ENCODE measurements at places on chromosomes 7 and 10.

GRCh38 chr10:116926426-116926825, 77.1 kb downstream of the ENO4 start:
- DNase-seq = no peak

GRCh38 chr10:50550291-50550839, 73.4 kb downstream of the SGMS1 start:
- no peak for DNase-seq

DNA sequence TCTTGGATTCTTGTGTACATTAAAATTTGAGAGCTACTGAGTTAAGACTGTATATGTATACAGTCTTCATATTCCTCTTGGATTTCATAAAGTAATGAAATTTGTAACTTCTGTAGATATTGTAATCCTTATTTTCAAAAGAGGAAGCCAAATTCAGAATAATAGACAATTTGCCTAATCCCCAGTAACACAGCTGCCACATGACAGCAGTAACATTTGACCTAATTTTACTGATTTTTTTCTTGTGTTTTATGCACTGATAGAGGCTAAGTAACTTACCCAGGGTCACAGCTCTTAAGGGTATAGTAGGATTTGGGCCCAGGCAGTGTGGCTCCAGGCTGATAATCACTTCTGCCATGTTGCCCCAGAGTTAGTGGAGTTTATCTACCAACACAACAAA, 40.4 kb upstream of the IL6 start:
- no peak for DNase-seq

GRCh38 chr10:102779680-102780526, 36.2 kb downstream of the WBP1L start:
- DNase-seq = no peak

GRCh38 chr7:1981201-1981877, 251.4 kb downstream of the MAD1L1 start:
- no peak for DNase-seq

DNA sequence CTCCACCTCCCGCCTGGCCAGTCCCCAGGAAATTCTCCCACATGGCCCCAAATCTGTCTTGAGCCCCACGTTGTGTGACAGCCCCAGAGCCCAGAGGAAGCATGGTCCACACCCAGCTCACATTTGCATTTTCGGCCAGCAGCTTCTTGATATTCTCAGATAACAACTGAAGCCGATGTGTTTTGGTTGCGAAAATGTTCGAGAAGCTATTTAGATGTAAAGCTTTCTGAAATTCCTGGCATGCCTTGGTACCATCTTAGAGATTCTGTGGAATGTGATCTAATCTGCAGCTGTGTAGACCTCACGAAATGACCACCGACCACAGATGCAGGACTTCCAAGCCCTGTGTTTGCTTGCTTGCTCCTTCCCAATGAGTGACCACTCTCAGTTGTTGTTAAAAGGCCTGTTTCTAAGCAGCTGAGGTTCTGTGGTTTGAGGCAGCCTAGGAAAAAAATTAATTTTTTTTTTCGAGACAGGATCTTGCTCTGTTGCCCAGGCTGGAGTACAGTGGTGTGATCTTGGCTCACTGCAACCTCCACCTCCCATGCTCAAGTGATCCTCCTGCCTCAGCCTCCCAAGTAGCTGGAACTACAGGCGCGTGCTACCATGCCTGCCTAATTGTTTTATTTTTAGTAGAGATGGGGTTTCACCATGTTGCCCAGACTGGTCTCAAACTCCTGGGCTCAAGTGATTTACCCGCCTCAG, 8.8 kb downstream of the SLC4A2 start:
- DNase-seq = no peak

- no peak for DNase-seq
Observed at GRCh38 chr7:54798530-54798929, 39.5 kb upstream of the SEC61G start.

GRCh38 chr7:112302566-112302965, 96.1 kb downstream of the ZNF277 start:
- DNase-seq = no peak

DNA sequence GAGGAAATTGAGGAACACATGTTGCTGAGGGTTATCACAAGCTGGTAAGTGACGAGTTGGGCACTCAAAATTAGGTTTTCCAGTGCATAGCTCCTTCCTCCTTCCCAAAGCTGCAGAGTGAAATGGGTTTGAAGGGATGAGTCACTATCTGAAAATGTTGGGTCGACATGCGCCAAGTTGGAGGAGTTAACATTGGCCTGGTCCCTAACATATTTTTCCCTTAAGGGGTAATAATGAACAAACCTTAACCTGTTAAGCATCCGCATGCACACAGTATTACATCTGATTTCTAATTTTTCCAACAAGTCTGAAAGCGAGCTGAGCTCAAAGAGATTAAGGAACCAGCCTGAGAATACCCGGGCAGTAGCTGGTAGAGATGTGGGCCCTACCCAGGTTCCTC, 20.7 kb upstream of the TECTB start:
- DNase-seq = no peak

DNA sequence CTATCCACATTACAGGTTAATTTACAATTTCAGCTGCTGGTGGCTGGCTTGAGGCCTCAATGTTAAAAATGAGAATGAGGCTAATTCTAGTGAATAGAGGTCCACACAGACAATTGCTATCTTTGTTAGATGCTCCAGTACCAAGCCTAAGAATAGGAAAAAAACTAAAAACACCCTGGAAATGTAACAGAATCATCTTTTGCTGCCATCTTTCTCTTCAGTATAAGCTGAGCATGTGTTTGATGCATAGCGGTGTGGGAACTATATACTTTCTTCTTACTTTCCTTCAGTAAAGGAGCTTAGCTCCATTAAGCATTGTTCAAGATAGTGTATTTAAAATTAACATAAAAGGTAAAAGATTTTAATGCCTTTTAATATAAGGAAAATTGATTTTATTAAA, 5.6 kb downstream of the TMEM229A start:
- DNase-seq = no peak

DNA sequence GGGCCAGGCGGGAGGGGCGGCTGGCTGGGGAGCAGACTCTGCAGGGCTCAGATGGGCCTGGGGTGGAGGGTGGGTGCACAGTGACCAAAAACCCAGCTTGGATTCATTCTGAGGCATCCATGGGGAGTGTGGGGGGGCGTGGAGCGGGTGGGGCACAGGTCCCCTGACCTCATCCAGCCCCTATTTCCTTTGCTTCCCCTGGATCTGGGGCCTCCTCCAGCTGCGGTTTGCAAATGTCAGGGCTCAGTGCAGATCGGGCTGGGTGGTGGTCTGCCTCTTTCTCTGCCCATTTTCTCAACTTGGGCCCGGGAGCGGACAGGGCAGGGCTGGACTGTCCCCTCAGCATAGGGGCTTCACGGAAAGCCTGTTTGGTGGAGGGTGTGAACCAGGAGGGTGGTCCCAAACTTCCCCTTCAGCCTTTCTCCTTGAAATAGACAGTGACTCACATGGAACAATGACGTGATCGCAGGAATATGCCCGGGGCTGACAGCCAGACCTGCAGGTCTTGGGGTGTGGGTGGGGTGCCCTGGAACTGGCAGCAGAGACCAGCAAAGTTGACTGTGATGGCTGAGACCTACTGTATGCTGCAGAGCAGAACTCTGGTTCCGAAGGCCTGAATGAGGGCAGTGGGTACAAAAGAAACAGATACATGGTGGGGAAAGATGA, 72.9 kb upstream of the PODXL start:
- no peak for DNase-seq

- no peak for DNase-seq
Observed at GRCh38 chr7:113158756-113159155, 40.4 kb upstream of the SMIM30 start.

GRCh38 chr10:121426307-121426706, 171.9 kb downstream of the FGFR2 start:
- no peak for DNase-seq

GRCh38 chr7:6420680-6421079, 27.1 kb downstream of the DAGLB start:
- no peak for DNase-seq

DNA sequence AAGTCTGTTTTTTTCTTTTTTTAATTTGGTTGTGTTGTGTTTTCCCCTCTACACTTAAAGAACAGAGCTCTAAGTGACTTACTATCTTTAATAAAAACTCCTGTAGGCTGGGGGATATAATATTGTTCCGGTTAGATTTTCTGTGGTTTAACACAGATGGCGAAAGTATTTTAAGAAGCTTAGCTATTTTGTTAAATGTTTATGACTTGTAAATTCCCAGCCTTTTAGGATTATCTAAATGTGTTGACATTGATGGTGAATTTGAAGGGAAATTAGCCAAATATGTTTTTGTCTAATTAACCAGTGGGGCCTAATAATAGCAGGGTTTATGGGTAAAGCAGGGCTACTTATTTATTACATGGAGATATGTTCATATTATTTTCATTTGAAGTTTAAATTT, 538.5 kb downstream of the INHBA start:
- DNase-seq = no peak

DNA sequence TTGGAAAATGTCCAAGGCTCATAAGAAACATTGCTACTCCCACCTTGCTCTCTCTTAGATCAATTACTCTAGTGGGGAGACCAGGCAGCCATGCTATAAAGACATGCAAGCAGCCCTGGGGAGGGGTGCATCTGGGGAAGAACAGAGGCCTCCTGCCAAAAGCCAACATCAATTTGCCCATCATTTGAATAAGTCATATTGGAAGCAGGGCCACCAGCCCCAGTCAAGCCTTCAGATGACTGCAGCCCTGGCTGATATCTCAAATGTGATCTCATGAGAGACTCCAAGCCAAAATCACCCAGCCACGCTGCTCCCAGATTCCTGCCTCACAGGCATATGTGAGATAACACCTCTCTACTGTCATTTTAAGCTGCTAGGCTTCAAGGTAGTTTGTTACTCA, 157.5 kb upstream of the PDE1C start:
- DNase-seq = no peak

GRCh38 chr7:134747326-134747725, 32.1 kb upstream of the CALD1 start:
- DNase-seq = no peak

DNA sequence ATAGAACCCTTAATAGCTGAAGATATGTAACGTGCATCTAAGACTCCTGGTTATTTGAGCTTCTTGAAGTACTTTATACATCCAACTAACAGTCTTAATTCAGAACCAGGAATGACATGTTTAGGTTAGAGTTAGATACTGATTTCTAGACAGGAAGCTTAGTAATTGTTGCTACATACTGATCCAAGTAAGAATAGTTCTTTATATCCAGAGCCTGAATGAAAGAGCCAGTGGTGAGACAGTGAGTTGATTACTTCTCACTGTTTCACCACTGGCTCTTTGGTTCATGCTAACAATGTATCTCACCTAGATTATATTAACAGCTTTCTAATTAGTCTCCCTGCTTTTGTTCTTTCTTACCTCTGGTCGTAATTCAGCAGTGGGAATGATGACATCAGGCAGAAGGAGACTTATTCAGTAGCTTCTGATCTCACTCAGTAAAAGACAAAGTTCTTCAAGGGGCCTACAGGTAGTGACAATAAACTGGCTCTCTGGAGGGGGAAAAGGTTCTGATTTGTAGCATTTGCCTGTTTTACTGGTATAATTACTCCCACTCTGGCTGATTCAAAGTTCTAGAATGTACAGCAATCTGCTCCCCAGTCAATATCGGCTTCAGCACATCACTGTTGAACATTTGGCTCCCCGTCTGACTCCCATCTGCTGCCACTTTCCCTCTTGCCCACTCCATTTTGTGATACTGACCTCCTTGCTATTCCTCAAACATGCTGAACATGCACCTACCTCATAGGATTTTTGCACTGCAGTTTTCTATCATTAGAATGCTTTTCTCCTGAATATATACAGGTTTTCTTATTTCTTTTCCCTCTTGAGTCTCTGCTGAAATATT, 29.1 kb downstream of the MCU start:
- no peak for DNase-seq

GRCh38 chr10:79229071-79229541, 118.2 kb upstream of the PPIF start:
- DNase-seq = no peak

GRCh38 chr7:66255534-66256100, 50.5 kb downstream of the TPST1 start:
- DNase-seq = no peak

DNA sequence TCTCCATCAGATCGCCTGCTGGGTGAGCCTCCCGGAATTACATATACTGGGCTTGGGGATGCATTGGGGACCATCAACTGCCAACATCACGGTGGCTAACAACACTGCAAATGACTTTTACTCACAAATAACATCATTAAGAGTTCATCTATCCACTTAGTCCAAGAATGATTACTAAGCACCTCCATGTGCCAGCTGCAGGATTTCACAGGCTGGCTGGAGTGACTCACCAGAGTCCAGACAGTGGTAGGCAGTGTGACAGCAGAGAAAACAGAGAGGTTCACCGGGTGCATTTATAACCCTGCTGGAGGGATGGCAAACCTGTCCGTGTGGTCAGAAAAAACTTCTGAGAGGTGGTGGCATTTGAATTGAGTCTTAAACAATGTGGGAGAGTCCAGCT, 3.2 kb upstream of the IGFBP3 start:
- DNase-seq = no peak

- no peak for DNase-seq
Observed at GRCh38 chr10:76073524-76073923, 642.1 kb downstream of the LRMDA start.

GRCh38 chr10:120415709-120416330, 41.2 kb upstream of the PLPP4 start:
- DNase-seq = no peak

DNA sequence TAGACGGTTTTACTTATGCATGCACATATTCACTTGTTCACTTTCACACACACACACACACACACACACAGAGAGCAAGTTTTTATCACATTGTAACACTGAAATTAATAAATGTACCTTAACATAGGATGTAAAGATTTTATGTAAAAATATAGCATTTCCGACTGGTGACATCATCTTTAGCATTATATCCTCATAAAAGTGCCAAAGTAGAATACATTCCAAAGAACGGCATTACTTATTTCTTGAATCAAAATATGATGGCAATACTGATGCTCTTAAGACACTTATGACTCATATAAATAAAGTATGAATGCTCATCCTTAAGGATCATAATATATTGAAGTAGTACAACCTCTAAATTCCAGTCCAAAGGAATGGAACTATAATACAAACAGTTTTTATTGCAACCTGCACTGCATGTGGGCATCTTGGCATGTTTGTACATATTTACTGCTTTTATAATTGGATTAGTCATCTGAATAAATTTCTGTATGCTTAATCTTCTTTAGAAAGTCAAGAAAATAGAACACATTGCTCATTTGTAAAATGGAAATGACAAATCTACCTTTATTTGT, 290.0 kb upstream of the SEMA3A start:
- no peak for DNase-seq

- no peak for DNase-seq
Observed at GRCh38 chr7:21938463-21938862, 7.2 kb downstream of the CDCA7L start.

GRCh38 chr10:88256013-88256680, 327.0 kb downstream of the RNLS start:
- DNase-seq = no peak

- no peak for DNase-seq
Observed at GRCh38 chr7:132130497-132130896, 445.8 kb downstream of the PLXNA4 start.

- no peak for DNase-seq
Observed at GRCh38 chr7:80883154-80884025, 35.5 kb downstream of the SEMA3C start.

GRCh38 chr10:70879207-70879606, 9.2 kb downstream of the PCBD1 start:
- no peak for DNase-seq

- DNase-seq = no peak
Observed at GRCh38 chr7:47266131-47266706, 315.7 kb downstream of the TNS3 start.

GRCh38 chr10:124279882-124280281, 138.8 kb downstream of the OAT start:
- no peak for DNase-seq

Data from stimulated activated CD8-positive, alpha-beta memory T cell treated with anti-CD3 and anti-CD28 coated beads, Interleukin-2, amount 100 ng/mL, for 1 hour (primary cell).